Stimulated activated CD4-positive, alpha-beta T cell treated with anti-CD3 and anti-CD28 coated beads, Interleukin-1b, Interleukin-23, amount 100 ng/mL, for 4 hours (primary cell): ENCODE measurements at places on chromosomes 3 and 15.

GRCh38 chr3:13584427-13584891, 35.5 kb downstream of the FBLN2 start:
- DNase-seq: no peak

DNA sequence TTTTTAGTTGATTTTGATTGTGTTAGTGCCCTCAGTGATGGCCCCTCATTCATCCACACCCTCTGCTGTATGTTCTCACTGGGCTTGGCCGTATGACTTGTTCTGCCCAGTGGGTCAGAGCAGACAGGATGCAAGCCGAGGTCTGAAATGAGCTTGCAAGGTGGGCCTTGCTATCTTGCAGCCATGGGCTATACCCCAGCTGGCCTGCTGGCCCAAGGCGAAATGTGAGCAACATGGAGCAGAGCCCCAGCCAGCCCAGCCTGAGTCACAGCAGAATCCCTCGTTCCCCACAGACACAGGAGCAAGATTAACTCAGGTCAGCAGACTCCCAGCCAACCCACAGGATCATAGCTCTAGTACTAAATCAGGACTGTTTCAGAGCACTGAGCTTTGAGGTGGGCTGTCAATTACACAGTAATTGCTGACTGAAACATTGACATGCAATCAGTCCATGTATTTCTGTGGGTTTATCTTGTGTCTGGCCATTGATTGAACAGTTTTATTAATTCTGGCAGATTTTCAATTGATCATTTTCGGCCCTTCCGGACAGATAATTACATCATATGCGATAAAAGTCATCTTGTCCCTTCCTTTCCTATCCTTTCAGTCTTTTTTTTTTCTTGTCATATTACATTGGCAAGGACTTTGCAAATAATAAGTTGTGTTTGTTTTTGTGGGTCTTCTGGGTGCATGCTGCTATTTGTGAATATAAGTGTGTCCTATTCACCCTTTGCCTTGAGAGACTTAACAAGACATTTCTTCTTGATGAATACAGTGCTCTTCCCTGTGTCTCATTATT, 27.1 kb downstream of the KLF15 start:
- DNase-seq: no peak

- DNase-seq: no peak
Measured at GRCh38 chr15:65621638-65622037, at the start of gene SLC24A1. TSS of gene SLC24A1 (plus strand) at chr15:65621938. CDS start at chr15:65624081, 2,143 bp downstream.

DNA sequence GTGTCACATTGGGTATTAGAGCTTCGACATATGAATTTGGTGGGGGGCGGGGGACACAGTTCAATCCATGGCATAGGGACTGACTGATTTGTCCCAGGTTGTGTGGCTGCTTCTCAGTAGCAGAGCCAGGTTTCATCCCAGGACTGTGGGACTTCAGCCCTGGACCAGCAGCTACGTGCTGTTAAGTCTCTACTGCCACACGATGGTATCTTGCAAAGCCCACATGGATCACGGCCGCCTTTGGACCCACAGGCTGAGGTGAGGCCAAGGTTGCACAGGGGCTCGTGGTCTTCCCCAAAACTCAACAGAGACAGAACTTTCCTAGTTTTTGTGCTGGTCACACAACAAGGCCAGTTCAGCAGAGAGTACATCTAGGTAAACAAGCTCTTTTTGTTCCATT, 97.4 kb downstream of the LRRK1 start:
- DNase-seq: no peak

- DNase-seq: no peak
Measured at GRCh38 chr3:181839039-181839915, 127.6 kb downstream of the SOX2 start.

DNA sequence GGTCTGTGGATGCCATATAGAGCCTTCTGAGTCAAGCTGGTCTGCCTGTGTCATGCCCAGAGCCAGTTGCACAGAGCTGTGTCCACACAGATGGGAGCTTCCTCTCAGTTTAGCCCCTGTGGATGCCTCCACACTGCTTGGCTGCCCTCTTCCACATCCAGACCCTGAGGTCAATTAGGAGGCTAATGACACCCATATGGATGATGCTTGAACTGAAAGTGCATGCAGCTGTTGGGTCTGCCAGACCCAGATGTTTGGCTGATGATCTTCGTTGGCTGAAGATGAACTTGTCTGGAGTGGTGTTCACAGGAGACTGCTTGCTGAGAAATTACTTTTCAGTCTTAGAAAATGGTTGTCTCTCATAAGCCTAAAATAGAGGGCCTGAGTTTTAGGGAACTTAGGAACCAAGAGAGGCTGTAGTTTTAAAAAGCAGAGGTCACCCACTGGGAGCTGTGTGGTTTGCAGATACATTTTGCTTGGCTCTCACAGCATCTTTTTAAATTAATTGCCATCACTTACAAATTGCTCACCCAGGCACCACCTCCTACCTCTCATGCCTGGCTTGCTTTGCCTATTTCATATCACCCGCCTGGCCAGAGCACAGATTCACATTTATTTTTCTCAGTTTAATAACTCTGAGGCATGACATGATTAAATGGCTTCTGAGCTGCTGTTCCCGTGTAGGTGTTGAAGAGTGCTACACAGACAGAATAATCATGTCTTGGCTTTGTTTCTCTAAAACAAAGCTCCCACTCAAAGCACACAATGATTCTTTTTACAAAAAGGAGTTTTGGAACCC, 176.1 kb downstream of the MINAR1 start:
- DNase-seq: no peak

DNA sequence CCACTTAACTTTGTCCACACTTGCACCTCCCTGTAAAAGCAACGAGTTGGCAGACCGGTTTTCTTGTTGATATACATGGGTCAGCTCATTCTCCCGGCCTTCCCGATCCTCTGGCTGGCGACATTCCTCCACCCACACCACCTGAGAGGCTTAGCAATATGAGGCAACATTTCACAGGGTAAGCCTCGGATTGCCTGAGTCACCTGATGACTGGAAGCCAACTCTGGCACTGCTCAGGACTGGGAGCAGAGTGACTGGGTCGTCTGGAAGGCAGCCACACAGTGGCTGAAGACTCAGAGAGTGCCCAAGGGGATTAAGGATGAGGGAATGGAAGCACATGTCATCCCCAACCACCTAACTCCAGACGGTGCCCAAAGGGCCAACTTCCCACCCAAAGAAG, 9.8 kb downstream of the HOMER2 start:
- no peak for DNase-seq

DNA sequence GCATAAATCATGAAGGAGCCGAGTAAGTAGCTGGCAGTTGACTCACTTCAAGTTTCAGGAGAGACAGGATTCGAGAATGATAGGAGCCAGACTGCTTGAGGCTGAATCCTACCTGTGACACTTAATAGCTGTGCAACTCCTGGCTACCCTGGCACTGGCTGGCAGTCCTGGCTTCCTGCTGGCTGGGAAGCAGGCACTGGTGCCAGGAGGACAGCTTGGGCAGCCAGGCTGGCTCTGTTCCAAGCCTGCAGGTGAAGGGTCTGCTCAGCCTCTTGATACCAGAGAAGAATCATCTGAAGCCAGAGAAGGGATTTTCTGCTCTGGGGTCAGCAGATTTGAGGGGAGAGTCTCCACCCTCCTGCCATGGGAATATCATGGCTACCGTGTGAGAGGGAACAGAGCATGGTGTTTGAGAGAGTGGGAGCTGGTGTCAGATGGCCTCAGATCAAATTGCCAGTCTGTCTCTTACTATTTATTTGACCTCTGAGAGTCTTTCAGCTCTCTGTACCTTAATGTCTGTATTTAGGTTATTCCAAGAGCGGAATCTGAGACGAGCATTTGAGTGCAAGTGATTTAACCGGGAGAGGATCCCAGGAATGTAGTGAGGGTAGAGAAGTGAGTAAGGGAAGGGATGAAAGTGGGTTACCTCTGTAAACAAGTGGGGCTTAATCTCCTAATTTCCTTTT, 4.4 kb upstream of the XIRP1 start:
- no peak for DNase-seq

DNA sequence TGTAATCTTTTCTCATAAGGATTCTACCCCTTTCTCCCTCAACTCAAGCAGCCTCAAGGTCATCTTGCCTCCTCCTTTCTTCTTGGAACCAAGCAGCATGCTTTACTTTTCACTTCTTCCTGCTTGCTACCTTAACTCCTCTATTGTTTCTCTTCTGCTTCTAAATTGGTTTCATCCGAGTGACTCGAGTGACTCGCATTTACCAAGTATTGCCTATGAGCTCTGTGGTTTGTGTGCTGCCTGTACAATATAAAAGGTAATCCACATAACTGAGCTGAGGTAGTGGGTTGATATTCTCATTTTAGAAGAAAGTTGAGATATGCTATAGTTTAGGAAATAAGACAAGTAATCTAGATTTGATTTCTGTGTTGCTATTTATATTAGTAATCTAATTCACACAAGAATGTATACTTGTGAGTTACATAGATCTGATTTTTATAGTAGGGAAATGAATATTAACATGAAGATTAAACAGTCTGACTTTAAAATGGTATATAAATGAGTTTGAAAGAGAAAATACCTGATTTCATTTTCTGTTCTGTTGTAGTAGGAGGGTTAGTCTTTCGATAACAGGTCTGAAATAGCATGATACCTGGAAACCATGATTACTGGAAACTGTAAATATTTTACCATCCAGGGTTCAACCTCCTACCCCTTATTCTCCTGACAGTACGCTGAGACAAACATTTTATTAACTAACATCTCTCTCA, 5.5 kb downstream of the HHLA2 start:
- DNase-seq: no peak

- no peak for DNase-seq
Measured at GRCh38 chr3:64056606-64057180, 33.4 kb upstream of the PSMD6 start.
